Esophagus squamous epithelium (tissue), 5 donors: ENCODE measurements at places on chromosomes 6 and 20.

DNA sequence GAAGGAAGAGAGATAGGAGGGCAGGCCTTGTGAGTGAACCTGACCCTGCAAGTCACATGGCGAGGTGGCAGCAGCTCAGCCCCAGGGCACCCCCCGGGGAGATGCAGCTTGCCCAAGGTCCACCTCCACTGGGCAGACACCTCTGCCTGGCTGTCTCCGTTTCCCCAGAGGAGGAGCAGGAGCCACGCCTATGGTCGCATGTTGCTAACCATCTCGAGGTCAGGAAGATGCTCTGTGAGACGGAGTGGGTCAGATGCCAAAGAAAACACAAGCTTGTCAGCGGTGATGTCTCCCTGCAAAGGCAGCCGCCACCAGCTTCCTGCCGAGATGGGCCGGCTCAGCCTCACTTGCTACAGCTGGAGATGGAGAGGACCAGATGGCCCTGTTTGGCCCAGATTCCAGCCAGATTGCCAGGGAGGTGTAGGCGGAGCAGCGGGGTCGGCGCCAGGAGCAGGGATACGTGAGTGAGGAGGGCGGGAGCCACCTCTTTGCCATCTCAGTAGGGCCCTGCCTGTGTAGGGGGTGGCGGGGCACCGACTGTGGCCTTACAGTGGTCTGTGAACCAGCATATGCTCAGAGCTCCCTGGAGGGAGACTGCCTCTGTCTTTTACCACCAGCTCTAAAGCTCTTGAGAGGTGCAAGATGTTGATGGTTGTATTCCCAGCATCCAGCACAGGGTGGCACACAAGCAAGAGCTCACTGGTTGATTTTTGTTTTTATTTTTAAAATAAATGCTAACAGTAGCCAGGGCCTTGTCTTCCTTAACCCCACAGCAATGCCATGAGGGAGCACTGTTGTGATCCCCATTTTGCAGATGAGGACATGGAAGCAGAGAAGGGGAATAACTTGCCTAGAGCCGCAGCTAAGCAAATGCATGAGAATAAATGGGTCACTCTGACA, 42.9 kb upstream of the FAM83D start:
- DNase-seq: no peak

- DNase-seq: no peak
Measured at GRCh38 chr6:76035713-76036112, 36.7 kb downstream of the IMPG1 start.

GRCh38 chr6:53829698-53830221, 35.0 kb downstream of the LRRC1 start:
- DNase-seq: no peak

DNA sequence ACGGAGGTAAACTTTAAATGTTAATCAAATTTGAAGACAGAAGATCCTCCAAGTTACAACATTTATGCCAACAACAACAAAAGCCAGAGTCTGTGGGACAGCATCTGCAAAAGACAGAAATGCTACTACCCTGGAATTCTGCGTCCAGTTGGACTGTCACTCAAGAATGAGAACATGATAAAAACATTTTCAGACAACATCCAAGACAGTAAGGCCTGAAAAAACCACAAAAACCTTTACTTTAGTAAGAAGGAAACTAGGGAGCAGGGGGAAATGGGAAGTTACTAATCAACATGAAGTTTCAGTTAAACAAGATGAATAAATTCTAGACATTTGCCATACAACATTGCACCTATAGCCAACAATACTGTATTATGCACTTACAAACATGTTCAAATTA, 77.6 kb downstream of the MLIP start:
- no peak for DNase-seq

DNA sequence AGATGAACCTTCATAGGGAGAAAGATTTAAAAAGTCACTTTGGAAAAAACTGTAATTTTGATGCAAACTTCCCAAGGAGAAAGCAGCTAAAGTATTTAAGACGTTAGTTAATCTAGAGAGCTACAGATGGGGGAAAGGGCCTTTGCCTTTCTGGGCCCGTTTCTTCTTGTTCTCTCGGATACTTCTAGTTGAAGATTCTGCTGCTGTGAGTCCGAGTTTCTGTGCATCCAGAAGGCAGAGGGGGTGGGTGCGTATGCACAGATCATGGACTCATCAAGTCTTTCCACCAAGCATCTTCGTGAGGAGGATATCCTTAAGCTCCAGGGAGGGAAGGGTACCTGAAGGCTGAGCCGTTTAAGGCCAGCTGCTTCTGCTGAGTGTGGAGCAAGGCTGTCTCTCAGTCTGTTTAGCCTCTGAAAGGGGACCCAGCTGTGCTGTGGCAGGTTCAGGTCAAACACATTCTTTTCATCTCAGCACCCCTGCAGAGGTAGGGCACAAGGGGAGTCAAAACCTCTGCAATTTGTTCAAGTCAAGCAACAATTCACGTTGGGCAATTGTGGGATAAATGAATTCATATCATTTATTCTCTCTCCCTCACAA, 4.3 kb downstream of the LAMP5 start:
- DNase-seq: no peak

DNA sequence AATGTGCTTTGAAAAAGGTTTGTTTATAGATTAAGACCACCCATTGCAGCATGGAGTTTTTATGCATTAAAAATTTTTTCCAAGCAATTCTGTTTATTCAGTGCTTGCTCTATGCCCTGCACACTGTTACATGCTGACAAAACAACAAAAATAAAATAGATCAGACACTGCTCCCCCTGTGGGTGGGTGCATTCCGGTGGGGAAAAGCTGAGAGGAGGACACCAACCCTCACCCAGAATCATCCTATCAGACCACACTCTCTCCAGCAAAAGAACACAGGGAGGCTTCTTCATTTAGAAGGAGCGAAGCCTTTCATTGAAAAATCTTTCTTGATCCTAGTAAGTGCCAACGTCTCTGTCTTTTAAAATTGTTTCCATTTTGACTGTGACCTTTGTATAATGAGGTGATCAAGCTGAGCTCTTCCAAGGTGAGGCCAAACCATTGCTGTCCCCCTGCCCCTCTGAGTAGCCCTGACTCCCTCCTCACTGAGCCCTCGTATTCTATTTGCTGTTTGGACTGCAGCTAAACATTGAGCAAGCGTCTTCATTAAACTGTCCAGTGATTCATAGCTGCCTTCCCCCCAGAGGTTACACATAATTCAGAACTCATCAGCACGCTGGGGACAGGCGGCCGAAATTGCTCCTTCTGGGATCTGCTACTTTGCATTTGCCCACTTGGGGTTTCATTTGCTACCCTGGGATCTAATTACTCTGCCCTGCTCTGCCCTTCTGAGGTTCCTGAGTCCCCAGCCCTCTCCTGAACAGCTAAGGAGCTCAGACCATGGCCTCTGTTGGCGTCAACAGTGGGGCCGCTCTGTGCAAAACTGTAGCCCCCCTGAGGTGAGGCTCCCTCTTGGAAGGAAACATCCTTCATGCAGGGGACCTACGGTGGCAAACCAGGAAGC, 102.4 kb downstream of the F13A1 start:
- no peak for DNase-seq
